ENCODE measurements at places on chromosomes 4 and X.

- DNase-seq: no peak
Measured at GRCh38 chr4:182015893-182016292, 227.3 kb upstream of the TENM3 start.

DNA sequence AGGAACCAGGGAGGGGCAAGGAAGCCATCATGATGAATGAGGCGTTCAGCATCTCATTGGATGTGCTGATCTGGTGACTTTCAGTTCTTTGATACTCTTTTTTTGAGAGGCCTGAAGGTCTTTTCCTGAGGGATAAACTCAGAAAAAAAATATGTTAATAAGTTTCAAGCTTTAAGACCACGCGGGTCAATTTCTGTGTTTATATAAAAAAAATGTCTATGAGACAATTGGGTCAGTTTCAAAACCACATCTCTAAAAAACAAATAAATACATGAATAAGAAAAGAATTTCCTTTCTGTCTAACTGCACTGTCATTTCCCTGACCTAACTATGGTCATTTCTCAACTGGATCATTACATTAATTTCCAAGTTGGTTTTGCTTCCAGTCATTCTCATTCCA, 62.6 kb downstream of the TRIML1 start:
- no peak for DNase-seq

DNA sequence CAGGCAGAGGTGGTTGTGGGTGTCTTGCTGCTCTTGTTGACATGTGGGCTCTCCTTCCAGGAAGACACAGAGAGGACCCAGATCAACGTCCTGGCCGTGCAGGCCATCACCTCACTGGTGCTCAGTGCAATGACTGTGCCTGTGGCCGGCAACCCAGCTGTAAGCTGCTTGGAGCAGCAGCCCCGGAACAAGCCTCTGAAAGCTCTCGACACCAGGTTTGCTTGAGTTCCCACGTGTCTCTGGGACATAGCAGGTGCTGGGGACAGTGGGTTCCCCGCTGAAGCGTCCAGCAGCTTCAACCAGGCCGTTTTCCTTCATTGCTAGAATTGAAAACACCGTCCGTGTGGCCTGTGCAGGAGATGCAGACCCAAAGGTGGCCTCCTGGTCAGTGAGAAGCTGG, 25.6 kb upstream of the MSANTD1 start:
- DNase-seq: no peak

GRCh38 chrX:367866-368265, 18.8 kb downstream of the PPP2R3B start:
- DNase-seq: no peak

DNA sequence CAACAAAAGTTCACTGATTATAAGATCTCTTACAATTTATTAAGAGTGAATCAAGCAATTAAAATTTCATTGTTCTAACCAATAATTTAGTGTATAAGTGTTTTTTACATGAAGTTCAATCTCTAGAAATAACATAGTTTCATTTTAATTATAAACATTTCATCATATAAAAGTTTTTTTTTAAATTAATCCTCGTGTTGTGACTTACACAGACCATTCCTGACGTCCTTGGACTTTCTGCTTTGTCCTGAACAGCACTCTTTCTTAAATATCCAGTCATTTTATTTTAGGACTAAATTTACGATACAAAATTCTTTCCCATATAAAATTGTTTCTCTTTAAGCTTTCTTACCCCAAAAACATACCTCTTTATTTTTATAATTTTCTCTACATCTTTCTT, 841.7 kb upstream of the POU3F4 start:
- no peak for DNase-seq

GRCh38 chr4:30726090-30726675, 6.0 kb downstream of the PCDH7 start:
- no peak for DNase-seq

DNA sequence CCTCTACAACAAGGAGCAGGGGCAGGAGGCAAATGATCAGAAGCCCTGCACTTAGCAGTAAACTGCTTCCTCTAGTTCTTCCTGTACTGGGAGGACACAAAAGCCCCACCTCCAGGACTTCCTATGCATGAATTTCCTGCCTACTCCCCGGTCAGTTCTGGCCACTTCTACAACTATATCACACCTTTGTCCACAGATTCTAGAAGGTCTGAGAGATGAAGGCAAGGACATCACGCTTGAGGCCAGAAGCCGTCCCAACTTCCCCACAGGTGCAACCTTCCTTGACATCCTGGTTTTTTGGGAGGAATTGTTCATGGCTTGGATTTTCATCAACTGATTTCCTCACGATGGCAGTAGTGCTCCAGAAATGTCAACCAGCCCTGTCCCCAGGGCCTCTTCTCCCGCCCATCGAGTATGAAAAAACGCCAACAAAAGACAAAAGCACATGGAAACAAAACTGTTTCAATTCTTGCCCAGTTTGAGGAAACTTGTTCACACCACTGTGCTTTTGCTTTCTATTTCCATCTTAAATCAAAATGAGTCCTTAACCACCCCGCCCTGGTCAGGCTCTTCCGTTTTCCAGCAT, 206.5 kb upstream of the STK26 start:
- peak; percentile 95 for DNase-seq

- DNase-seq: peak; percentile 46
Measured at GRCh38 chrX:73127700-73128241, 48.5 kb upstream of the PABPC1L2A start.

DNA sequence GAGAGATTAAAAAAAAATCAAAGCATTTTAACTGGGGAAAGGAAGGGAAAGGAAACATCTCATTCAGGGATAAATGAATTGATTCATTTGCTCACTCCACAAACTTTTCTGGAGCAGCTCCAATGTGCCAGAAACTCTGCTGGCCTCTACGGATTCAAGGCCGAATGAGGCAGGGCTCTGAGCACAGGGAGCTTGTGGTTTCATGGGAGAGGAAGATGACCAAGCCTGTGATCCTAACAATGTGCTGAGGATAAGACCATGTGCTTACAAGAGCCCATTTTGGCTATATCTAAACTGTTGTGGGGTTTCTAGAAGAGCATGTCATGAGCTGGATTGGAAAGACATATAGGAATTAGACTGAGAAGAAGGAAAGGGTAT, 137.5 kb downstream of the ZNF674 start:
- no peak for DNase-seq

GRCh38 chrX:132393992-132394391, 94.8 kb downstream of the MBNL3 start:
- no peak for DNase-seq

DNA sequence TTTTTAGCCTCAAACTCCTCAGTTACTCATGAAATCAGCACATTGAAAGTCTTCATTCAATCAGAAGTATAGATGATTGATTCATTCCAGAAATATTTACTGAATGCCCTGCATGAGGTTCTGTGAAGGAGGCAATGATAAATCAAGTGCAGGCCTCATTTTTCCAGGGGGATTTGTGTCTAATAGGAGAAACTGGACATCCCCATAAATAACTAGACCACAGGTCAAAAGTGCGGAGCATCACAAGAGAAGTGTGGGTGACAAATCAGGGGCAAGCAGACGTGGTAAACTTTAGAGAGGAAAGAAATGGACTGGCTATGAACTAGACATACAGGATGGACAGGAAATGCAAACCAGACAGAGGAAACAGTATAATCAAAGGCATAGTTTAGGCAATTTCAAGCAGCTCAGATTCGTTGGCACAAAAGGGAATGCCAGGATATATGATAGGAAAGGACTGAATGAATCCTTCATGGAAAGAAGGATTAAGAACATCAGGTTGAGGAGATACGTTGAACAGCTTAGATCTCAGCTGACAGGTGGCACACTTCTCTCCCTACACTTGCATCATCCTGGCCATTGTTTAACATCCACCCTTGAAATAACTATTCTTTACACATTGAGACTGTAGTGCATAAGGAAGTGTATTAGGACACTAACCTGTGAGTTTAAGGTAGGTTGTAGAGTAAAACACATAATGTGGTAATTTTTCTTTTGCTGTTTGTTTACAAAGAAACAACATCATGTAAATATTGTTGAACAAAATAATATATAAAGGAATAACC, 69.6 kb upstream of the RASGEF1B start:
- DNase-seq: no peak

DNA sequence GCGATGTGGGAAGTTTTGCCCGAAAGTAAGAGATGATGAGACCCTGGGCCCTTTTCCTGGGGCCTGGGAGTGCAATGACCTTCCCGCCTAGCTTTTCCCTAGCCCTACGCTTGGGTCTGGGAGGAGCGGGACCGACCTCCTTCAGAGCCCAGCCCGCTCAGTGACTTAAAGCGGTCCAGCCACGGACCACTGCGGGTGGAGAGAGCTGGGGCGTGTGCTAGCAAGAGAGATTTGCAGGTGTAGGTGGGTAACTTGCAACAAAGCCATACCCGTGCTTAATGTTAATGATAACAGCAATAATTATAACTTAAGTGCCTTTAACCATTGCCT, 503 bp upstream of the PDE5A start:
- DNase-seq: no peak

DNA sequence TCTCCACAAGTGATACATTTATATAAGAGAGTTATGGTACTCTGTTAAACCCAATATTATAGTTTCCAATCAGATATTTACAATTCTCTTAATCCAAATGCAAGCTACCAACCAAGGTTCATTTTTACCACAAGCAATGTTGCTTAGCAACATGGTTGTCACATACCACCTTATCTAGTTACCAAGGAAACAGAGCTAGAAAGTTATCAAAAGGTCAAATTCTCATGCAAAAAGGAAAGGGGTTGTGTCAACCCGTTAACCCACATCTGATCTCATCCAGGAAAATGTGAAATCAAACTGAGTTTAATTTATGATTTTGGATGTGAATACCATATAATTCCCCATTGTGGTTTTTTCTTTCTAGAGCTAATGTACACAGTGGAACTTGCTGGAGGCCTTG, 274.1 kb upstream of the MAGEB2 start:
- DNase-seq: peak; percentile 56

- no peak for DNase-seq
Measured at GRCh38 chrX:46366381-46367207, 178.6 kb downstream of the ZNF674 start.

GRCh38 chr4:149886786-149887490, 71.3 kb upstream of the IQCM start:
- DNase-seq: no peak

- no peak for DNase-seq
Measured at GRCh38 chr4:143356493-143356892, 19.8 kb downstream of the GAB1 start.

- DNase-seq: peak; percentile 30
Measured at GRCh38 chr4:57037982-57038604, 59.4 kb downstream of the POLR2B start.

- DNase-seq: no peak
Measured at GRCh38 chrX:107348051-107348450, 101.4 kb upstream of the FRMPD3 start.

- no peak for DNase-seq
Measured at GRCh38 chr4:176642472-176642871, 150.2 kb downstream of the VEGFC start.

- DNase-seq: no peak
Measured at GRCh38 chr4:123230061-123230460, 166.5 kb upstream of the SPRY1 start.

DNA sequence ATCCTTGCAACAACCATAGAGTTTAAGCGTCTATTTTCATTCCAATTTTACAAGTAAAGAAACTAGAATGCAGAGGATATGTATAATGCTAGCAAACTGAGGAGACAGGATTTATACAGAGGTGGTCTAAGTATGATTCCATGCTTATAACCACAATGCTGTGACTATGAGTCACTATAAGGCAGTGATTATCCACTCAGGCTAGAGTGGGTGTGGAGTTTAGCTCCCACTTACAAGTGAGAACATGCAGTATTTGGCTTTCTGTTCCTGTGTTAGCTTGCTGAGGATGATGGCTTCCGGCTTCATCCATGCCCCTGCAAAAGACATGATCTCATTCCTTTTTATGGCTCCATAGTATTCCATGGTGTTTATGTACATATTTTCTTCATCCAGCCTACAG, 41.6 kb upstream of the EDA2R start:
- DNase-seq: no peak

- DNase-seq: no peak
Measured at GRCh38 chr4:128291096-128291495, 3.5 kb upstream of the PGRMC2 start.

DNA sequence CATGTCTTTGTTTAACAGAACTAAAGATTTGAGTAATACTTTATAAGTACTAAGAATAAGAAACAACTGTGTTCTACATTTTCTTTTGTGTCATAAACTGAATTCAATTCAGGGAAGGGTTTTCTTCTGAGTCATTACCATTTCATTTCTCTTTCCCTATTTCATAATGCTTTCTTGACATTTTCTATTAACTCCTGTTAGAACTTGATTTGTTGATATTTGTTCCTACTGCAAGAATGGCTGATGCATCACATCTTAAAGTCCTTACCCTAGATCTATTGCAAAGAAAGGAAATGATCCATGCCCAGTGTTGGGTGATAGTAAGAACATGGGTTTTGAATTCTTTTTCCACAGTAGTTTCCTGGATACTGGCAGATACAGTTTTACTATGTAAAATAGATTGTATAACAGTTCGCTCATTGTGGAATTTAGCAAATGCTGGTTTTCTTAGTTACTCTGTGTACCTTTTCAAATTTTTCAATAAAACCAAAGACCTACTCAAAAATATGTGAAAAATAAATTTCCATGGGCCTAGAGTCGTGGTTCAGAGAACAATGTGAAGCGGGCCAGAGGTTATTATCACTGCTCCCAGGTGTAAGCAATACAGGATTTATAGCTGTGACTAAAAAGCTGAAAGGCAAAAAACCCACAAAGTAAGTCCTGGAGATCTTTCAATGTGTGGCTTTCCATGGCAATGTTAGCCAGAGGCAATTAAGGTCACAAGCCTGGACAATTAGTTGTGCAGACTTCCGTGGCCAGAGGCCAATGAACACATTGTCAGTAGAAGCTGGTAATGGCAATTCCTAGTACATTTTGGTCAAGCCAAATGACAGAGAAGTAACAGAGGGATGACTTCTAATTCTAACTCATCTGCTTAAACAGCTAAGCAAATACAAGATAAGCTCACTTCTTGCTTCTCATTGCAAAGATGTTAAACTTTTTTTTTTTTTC, 127.3 kb upstream of the FAT4 start:
- no peak for DNase-seq

- no peak for DNase-seq
Measured at GRCh38 chr4:82644734-82645126, 82.9 kb upstream of the TMEM150C start.

DNA sequence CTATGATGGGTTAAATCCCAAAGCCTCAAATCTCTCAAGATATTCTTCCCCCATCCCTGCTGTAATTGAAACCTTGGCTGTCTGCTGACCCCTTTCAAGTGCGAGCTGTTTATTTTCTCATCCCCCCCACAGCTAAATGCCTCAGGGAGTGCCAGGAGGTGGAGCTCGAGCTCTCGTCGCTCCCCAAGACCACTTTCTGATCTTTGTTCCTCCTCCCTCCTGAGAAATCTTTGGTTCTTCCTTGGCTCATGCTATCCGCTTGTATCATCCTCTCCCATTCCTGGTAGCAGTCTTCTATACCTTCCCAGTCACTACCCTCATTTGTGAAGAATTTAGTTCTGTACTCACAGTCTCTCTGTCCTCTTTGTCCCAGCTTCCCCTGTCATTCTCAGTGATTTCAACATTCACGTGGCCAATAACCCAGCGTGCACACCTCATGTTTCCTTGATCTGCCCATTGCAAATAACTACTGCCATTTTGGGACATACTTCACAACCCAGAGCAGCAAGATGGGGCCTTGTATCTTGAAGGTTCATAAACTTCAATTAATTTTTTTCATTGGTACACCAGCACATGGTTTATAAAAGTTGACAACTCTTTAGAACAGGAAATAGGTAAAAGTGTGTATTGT, 9.2 kb upstream of the SLC25A43 start:
- DNase-seq: no peak

GRCh38 chr4:169662206-169662605, 41.8 kb downstream of the CLCN3 start:
- DNase-seq: no peak

GRCh38 chrX:10047133-10047532, 80.0 kb downstream of the CLDN34 start:
- DNase-seq: peak; percentile 52
